ENCODE measurements at places on chromosomes 6 and 20.

DNA sequence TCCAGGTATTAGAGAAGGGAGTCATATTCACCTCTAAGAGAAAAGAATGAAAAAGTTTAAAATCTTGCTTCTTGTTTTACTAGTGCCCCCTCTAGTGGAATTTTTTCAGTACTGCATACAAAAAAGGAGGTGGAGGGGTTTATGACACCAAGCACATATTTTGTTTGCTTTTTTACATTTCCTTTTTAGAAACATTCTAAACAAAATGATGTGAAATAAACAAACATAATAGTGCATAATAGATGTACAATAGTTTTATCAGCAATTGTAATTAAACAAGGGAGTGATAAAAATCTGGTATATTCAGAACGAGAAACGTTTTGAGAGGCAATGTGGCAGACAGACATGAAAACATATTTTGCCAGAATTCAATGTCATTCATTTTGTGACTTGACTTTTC, 111.0 kb upstream of the TFAP2D start:
- DNase-seq = no peak

DNA sequence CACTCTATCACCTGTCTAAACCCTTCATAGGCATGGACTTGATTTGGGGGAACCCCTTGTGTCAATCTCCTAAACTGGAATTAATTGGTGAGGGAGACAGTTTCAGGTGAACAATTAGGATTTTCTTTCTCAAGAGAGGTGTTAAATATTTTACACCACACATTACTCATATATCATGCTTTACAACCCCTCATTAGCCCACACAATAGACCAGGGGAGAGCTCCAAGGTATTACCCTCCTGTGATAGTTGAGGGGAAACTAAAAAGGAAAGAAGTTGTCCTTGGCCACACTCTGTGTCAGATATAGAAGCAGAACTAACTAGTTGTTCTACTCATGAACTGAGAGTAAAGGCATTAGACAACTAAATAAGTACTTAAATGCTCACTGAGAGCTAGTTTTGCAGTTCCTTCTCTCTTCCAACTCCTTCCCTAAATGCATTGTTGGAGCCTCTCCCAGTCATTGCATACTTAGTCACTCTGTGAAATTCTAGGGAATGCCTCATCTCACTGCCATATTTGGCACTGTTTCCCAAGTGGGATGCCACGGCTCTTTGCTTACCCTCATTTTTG, 183.7 kb upstream of the CEP162 start:
- DNase-seq = no peak

- no peak for DNase-seq
These were observed 240.5 kb downstream of the TTLL2 start for GRCh38 chr6:167565388-167565787.

- no peak for DNase-seq
These were observed 396.4 kb downstream of the BCKDHB start for GRCh38 chr6:80502871-80503270.

GRCh38 chr6:35008858-35009257, 119.8 kb downstream of the ANKS1A start:
- no peak for DNase-seq

DNA sequence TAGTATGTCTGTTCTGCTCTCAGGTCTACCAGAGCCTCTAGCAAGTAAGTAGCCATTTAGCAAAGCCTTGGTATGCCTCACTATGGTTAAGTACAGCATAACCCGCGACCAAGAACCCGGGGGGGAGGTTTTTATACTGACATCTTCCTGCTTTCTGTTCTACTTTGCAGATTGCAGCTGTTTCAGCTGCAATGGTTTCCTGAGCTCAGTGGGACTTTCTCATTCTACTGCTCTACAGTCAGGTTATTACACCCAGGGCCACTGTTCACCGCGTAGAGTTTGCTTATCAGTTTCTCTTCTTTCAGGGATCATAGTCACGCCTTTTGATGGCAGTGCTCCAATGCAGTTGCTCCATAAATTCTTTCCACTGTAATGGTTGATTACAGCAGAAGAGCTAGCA, 631.3 kb downstream of the TFAP2A start:
- no peak for DNase-seq

DNA sequence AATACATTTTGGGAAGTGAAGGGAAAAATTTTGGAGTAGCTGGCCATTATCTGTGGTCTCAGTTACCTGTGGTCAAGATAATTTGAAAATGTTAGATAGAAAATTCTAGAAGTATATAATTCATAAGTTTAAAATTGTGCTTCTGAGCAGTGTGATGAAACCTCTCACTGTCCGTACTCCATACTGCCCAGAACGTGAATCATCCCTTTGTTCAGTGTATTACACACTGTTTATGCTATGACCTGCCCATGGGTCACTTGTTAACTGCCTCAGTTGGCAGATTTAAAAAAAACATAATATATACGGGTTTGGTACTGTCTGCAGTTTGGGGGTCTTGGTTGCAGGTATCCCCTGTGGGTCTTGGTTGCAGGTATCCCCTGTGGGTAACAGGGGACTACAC, 4.1 kb upstream of the CALHM5 start:
- DNase-seq = no peak

- no peak for DNase-seq
These were observed 52.1 kb downstream of the AIG1 start for GRCh38 chr6:143112837-143113236.

- DNase-seq = no peak
These were observed 81.4 kb upstream of the MYLIP start for GRCh38 chr6:16047435-16047990.

DNA sequence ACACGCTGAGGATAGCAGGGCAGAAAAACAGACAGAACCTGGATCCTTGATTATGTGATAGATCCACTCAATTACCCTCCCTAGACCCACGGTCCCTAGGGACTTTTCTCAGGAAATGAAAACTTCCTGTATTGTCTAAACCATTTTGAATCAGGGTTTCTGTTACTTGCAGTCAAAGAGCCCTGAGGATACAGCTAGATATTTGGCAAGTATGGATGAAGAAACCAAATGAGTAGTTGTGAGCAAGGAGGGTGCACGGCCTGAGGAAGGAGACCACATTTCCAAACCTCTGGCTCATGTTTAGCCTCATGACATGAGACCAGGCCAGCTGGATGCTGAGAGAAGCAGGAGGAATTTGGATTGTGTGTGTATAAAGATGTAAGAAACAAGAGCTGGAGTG, 91.6 kb downstream of the MRPL14 start:
- no peak for DNase-seq

DNA sequence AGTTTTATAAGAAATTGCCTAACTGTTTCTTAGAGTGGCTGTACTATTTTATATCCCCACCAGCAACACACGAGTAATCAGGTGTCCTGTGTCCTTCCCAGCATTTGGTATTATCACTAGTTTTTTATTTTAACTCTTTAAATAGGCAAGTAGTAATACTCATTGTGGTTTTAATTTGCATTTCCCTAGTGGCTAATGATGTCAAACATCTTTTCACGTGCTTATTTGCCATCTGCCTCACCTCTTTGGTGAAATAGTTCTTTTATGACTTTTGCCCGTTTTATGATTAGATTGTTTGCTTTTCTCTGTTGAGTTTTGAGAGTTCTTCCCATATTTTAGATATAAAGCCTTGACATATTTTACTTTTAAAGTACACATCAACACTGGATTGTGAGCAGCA, 57.8 kb downstream of the GCLC start:
- no peak for DNase-seq

GRCh38 chr6:18091382-18091781, 31.1 kb downstream of the NHLRC1 start:
- DNase-seq = no peak

GRCh38 chr6:134446896-134447295, 129.0 kb upstream of the SGK1 start:
- DNase-seq = no peak

DNA sequence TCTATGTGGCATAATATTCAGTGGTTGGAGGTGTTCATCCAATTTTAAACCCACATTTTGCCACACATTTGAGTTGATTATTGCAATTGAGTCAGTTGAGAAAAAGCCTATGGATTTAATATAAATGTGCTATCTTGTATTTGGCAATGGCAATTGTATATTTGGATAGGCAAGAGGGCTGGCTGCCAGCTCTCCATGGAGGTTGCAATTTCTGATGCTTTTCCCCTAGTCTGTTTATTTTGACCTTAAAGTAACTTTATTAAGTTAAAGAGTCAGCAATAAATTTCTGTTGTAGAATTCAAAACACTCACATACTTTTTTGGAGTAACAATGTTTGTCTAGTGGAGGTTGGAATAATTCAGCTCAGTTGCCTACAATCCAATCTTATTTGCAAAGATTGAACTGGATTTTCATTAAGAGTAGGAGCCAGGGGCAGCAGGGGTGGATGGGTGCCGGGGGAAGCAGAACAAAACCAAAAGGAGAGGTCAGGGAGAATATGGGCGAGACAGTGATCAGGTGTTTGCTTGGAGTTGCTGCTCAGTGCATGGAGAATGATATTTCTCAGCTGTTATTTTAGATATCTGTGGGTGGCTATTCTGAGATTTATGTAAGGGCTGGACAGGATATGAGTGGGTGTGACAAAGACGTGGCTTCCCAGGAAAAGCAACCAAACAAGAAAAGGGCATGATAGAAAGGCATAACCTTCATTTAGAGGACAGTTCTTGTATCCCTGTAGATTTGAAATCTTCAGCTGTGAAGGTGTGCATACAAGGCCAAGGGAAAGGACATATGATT, 163.0 kb downstream of the HDGFL1 start:
- DNase-seq = no peak

DNA sequence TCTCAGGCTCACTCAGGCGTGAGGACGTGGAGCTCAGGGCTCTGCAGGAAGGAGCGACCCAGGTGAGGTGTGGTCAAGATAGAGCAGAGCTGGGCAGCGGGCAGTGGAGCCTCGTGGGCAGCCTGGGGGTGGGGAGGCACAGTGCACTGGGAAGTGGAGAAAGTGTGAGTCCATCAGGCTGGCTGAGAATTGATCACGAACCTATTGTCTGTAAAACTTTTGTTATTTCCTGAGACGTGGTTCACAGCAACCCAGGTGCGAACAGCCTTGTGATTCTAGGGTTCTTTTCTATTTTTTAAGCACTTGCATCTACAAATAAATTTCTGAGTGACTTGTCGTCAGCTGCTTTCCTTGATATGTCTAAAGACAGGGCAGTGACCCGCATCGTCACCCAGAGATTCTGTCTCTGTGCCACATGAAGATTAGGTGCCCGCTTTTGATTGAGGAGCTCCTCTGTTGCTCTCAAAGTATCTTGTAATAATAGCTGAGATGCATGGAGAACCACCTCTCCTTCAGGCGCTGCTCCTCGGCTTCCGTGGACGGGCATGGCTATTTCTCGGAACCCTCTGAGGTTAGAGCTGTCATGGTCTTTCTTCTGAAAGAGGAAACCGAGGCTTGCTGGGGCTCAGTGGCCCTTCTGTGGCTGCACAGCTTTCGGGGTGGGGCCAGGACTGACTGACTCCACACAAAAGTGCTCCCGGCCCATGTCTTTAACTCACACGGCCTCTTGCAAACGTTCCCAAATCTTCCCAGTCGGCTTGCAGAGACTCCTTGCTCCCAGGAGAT, 662 bp upstream of the CCR6 start:
- no peak for DNase-seq

DNA sequence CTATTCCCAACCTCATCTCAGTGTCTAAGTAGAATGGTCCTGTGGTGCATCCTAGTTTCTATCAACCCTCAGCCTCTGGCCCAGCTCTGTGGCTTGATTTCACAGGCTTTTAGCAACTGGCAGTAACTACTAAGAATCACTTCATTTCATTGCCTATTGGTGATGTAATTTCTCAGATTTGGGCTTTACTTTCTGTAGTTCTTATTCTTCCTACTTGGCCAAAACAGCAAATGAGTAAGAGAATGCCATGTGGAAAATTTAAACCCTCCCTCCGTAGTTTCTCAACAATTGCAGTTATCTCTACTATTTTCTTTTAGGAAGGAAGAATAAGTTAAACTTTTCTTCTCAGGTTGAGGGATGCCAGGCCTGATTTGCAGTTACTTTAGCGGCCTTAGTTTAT, 387.3 kb downstream of the CDKAL1 start:
- no peak for DNase-seq

DNA sequence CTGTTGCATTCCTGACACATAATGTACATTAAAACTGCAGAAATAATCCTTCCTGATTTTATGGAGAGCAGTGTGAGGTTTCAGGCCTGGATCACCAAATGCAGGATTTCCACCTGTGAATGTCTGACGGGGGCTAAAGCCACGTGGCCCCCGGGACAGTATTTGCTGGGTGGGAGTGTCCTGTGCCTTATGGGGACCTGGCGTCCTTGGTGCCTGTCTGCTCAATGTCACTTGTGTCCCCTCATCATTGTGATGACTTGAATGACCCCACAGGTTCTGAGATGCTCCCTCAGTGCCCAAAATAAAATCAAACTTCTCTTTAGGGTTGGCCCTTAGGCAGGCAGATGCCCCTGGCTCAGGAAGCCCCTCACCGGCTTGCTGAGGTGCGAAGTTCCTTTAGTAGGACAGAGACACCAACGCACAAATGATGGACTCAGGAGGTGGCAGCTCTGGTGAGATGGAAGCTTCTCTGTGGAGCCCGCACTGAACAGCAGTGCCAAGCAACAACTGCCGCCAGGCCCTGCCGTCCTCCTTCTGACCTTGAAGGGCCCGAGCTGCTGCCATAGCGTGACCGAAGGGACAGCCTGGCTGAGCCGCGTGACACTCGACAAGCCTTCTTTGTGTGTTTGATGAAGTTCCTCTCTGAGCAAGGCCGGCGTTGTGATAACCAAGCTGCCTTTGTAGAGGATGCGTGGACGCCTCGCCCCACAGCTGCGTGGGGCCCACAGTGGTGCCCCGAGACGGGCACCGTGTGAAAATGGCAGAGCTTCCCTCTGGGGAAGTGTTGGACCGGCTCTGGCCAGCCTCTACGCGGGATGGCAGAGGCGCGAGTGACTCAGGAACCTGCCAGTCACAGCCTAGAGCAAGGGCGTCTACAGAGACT, 30.9 kb downstream of the FRMD1 start:
- DNase-seq = no peak

GRCh38 chr20:63734946-63735858, 1.3 kb upstream of the LIME1 start:
- DNase-seq = no peak

- DNase-seq = no peak
These were observed 6.6 kb upstream of the SPO11 start for GRCh38 chr20:57323034-57323433.

DNA sequence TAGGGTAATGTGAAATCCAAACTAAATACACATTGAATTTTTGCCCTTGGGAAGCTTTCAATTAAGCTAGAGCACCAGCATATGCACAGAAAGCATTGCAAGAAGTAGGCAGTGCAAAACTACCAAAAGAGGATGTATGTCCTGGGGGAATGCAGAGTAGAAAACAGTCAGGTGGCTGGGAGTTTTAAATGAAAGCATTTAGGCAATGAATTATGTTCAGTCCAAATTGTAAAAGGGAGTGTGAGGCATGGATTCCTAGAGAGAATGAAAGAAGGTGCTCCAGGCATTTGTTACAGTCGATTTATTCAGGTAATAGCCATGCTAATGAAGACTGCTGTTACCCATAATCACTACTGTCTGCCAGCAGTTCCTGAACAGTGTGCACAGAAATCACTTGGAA, 604.1 kb upstream of the POU3F2 start:
- DNase-seq = no peak
